Breast epithelium (tissue), 4 donors: ENCODE measurements at places on chromosomes 4 and X. TPM values are rescaled to one million over a fixed set of nuclear protein-coding genes. Genes with fewer than 3 reads are reported as not detected.

The MAGED4B gene
- 3.9 TPM for total RNA-seq

The MAGEB10 gene
- total RNA-seq: not detected

The CT45A2 gene
- not detected for total RNA-seq

The TGIF2LX gene
- total RNA-seq: not detected

The BRS3 gene
- total RNA-seq: not detected
